Left ventricle myocardium inferior (tissue), 1 donor: ENCODE measurements at places on chromosomes 12 and 14. TPM values are rescaled to one million over a fixed set of nuclear protein-coding genes. Genes with fewer than 3 reads are reported as not detected.

DNA sequence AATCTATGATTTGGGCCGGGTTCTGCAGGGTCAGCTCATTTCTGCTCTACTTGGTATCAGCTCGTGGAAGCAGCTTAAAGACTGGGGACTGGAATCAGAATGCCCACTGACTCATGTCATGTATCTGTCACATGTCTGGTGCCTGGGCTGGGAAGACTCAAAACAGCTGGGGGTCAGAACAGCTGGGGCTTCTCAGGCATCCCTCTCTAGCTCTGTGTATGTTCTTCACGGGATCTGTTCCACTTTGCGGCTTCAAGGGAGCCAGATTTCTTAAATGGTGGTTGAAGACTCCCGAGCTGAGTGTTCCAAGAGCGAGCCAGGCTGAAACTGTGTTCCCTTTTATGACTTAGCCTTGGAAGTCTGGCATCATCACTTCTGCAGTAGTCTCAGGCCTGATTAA, 11.9 kb downstream of the AEBP2 start:
- DNase-seq = no peak

Gene CLEC1B
- total RNA-seq = not detected

Gene PRIM1
- total RNA-seq = 2.7 TPM

Gene FAM186B
- 0.33 TPM for total RNA-seq
